Left lung (tissue), 14 donors: ENCODE measurements at places on chromosomes 4 and X. TPM values are rescaled to one million over a fixed set of nuclear protein-coding genes. Genes with fewer than 3 reads are reported as not detected.

The ARMCX6 gene
- 44.7 TPM for total RNA-seq

The KLF3 gene
- total RNA-seq: 43.5 TPM

The ATP11C gene
- total RNA-seq: 11.1 TPM

The KCND1 gene
- 2.3 TPM for total RNA-seq

The TRO gene
- 19.7 TPM for total RNA-seq

The PAGE5 gene
- not detected for total RNA-seq

The SFRP2 gene
- 64.4 TPM for total RNA-seq

The PPEF2 gene
- not detected for total RNA-seq

The ANK2 gene
- total RNA-seq: 31.3 TPM

The CLOCK gene
- 24.7 TPM for total RNA-seq

The CRLF2 gene
- total RNA-seq: 0.17 TPM

The C4orf50 gene
- total RNA-seq: 0.10 TPM

The CXCL5 gene
- total RNA-seq: 2.5 TPM

The LRBA gene
- 46.1 TPM for total RNA-seq

The LRP2BP gene
- 0.79 TPM for total RNA-seq

The PNCK gene
- not detected for total RNA-seq

The SLC25A43 gene
- total RNA-seq: 16.6 TPM

The RNF175 gene
- 0.23 TPM for total RNA-seq

The SMIM10L2A gene
- 2.4 TPM for total RNA-seq

The RASSF6 gene
- total RNA-seq: 1.3 TPM

The TCEAL8 gene
- 51.7 TPM for total RNA-seq

The EGFL6 gene
- total RNA-seq: 25.9 TPM

The ADAM29 gene
- not detected for total RNA-seq

The ADGRG4 gene
- total RNA-seq: 0.03 TPM

The CT45A1 gene
- total RNA-seq: not detected

The TRPC5OS gene
- not detected for total RNA-seq

The HSFX1 gene
- total RNA-seq: 1.2 TPM

The GCNA gene
- 0.64 TPM for total RNA-seq

The GATA1 gene
- total RNA-seq: 0.47 TPM

The KLHL2 gene
- 32.9 TPM for total RNA-seq

The MAGEB3 gene
- not detected for total RNA-seq

The FBXO8 gene
- total RNA-seq: 32.3 TPM

The HS6ST2 gene
- total RNA-seq: 6.9 TPM

The NFXL1 gene
- total RNA-seq: 10.1 TPM

The GUCY1B1 gene
- 23.2 TPM for total RNA-seq

The IL2RG gene
- total RNA-seq: 36.0 TPM

The DAPP1 gene
- 11.9 TPM for total RNA-seq

The PRR32 gene
- total RNA-seq: not detected

The TKTL2 gene
- total RNA-seq: not detected

The HDX gene
- total RNA-seq: 5.5 TPM

The EIF4E gene
- total RNA-seq: 78.8 TPM

The DBET gene
- total RNA-seq: 0.12 TPM

The SEL1L3 gene
- 121 TPM for total RNA-seq

The CWH43 gene
- total RNA-seq: 0.24 TPM

The TMSB15A gene
- 4.1 TPM for total RNA-seq

The COL25A1 gene
- total RNA-seq: 0.13 TPM

The REPS2 gene
- total RNA-seq: 15.7 TPM

The APLN gene
- total RNA-seq: 1.0 TPM

The STPG2 gene
- total RNA-seq: 0.76 TPM

The TRAM1L1 gene
- 3.3 TPM for total RNA-seq

The STX18 gene
- 18.6 TPM for total RNA-seq

The STBD1 gene
- 8.8 TPM for total RNA-seq

The NUP62CL gene
- total RNA-seq: 1.1 TPM

The FGFR3 gene
- total RNA-seq: 13.5 TPM

The UGT2A1 gene
- total RNA-seq: not detected

The UCP1 gene
- not detected for total RNA-seq
